ENCODE measurements at places on chromosomes 13 and 19. TPM values are rescaled to one million over a fixed set of nuclear protein-coding genes. Genes with fewer than 3 reads are reported as not detected.

Gene ZNF844
- 19.8 TPM for total RNA-seq

Gene ZNF549
- 7.8 TPM for total RNA-seq

Gene IFNL1
- not detected for total RNA-seq

Gene IGFL2
- total RNA-seq = 0.11 TPM

Gene PINLYP
- 3.8 TPM for total RNA-seq

Gene FLT3LG
- total RNA-seq = 5.2 TPM

Gene ZNF534
- total RNA-seq = 0.13 TPM

Gene BST2
- 0.65 TPM for total RNA-seq

Gene ATP7B
- 1.8 TPM for total RNA-seq

Gene KLHL1
- not detected for total RNA-seq

Gene METTL21C
- 0.11 TPM for total RNA-seq

Gene TMEM221
- not detected for total RNA-seq

Gene NKPD1
- total RNA-seq = not detected

Gene C3
- 14.7 TPM for total RNA-seq

Gene ZNF850
- total RNA-seq = 3.8 TPM

Gene LIM2
- total RNA-seq = not detected

Gene ZNF583
- total RNA-seq = 13.5 TPM

Gene GFY
- total RNA-seq = not detected

Gene SLC6A16
- total RNA-seq = not detected

Gene SLITRK5
- total RNA-seq = under 0.01 TPM

Gene NLRP7
- not detected for total RNA-seq

Gene KLF5
- total RNA-seq = 6.3 TPM

Gene UQCRFS1
- total RNA-seq = 31.1 TPM

Gene EID2B
- 3.3 TPM for total RNA-seq

Gene FBXL12
- 17.6 TPM for total RNA-seq

Gene RELB
- 8.0 TPM for total RNA-seq

Gene PGLYRP1
- total RNA-seq = not detected

Gene RNF113B
- not detected for total RNA-seq

Gene ZNF729
- total RNA-seq = not detected

Gene RNF225
- not detected for total RNA-seq

Gene FXYD1
- 0.32 TPM for total RNA-seq
